ENCODE measurements at places on chromosomes 12 and 14. TPM values are rescaled to one million over a fixed set of nuclear protein-coding genes. Genes with fewer than 3 reads are reported as not detected.

DNA sequence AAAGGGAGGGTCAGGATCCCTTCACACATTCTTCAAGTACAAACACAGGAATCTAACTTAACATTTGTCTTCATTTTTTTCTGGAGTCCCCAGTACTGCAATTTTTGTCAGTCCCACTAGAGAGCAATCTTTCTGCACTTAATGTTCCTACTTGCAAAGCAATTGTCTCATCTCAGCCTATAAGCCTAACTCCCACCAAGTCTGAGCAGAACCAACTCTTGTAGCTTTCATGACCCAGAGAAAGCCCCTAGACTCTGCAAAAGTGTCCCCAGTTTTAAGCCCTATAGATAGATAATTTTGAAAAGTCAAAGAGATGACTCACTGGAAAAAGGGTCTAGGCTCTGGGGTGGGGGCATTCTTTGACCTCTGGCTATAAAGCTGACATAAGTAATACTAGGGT lies 1.8 kb upstream of the ZBTB39 start:
- H3K27me3 ChIP-seq: peaks cover 3% of the 10 kb centered on the region
- DNase-seq: no peak

DNA sequence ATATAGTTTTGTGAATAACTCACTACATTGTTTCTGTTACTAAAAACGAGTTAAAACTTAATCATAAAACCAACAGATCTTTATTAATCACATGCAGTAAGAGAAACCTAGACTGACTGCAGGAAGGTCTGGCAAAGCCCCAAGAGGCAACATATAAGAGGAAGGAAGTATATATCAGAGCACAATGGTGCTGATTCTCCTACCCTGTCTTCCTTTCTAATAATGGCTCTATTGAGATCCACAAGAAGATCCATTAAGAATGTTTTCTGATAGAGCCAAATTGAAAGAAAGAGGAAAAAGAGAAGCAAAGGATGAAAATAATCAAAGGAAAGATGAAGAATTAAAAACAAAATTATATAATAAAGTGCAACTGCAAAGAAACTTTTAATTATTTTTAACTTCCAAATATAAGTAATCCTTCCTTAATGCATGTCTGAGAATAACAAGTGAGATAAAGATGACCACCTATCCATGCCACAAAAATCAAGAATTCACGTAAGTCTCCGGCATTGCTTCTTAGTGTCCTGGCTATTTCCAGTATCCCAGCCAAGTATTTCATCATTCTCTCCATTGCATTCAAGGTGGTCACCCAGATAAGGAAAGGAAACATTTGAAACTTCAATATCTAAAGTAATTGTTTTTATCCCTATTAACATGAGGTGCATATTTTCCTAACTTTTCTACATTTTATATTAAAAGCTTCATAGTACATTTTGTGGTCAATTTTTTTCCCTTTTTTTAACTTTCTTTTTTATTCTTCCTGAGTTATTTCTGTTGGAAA lies 62.2 kb downstream of the SOX5 start:
- no peak overlapping the region for H3K4me3 ChIP-seq
- no peaks in the 10 kb centered on the region for H3K4me1 ChIP-seq
- DNase-seq: no peak

- no peak overlapping the region for H3K27ac ChIP-seq
- peaks cover 33% of the 10 kb centered on the region for H3K27me3 ChIP-seq
- no peaks in the 10 kb centered on the region for H3K36me3 ChIP-seq
- H3K4me3 ChIP-seq: no peak overlapping the region
- DNase-seq: no peak
Measured at GRCh38 chr12:94750864-94751263, 100.5 kb upstream of the TMCC3 start.

DNA sequence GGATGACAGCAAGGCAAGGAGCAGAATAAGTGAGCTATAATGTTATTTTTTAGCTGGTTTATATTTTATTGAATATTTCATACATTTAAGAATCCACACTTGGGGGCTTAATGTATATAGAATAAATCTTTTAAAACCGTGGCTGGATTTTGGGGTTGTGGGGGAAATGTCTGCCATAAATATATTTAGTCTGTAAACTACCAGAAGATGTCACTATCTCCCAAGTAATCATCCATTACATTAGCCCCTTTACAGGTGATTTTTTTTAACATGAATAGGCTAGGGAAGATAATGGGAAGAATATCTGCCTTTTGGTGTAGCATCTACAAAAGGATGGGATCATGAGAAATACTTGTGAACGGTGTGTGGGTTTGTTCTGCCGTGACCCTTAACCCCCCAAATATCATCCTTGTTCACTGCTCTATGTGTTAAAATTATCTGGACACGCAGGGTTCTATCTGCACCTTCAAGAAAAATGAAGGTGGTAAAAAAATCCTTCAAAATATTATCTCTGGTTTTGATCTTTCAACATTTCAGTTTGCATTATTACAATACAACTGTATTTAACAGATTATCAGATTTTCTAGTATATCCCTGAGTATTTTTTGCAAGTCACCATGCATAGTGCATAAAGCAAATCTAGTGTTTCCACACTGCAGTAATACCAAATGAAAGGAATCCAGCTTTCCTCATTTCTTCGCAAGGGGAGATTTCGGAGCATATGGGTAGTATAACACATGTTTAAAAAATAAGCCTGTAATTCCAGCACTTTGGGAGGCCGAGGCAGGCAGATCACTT lies 8.0 kb upstream of the SLC17A8 start:
- H3K36me3 ChIP-seq: no peaks in the 10 kb centered on the region
- H3K27ac ChIP-seq: no peak overlapping the region
- H3K4me3 ChIP-seq: no peak overlapping the region
- H3K27me3 ChIP-seq: peaks cover 10% of the 10 kb centered on the region
- H3K4me1 ChIP-seq: no peaks in the 10 kb centered on the region

DNA sequence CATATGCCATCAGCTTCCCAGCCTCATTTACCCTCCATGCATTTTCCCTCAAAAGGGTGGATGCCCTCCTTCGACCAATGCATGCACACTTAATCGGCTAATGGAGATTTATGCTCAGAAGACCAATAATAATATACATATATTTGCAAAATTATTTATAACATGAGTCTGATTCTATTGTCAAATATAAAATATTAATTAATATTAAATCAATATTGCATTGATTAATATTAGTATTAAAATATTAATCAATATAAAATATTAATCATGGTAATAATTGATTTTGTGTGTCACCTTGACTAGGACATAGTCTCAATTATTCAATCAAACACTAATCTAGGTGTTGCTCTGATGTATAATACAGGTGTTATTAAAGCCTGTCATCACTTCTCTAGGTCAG lies 1282.5 kb downstream of the TMEM121 start:
- H3K36me3 ChIP-seq: no peaks in the 10 kb centered on the region
- H3K27me3 ChIP-seq: peaks cover 44% of the 10 kb centered on the region
- peaks cover 12% of the 10 kb centered on the region for H3K4me1 ChIP-seq
- DNase-seq: no peak
- no peak overlapping the region for H3K4me3 ChIP-seq
- H3K27ac ChIP-seq: no peak overlapping the region

C12orf60 gene
- total RNA-seq: 1.6 TPM

Measured in activated CD8-positive, alpha-beta memory T cell treated with anti-CD3 and anti-CD28 coated beads, Interleukin-2, amount 10 ng/mL, durations not matched to agents 7 days and 5 days (primary cell).